ENCODE measurements at places on chromosomes 12 and 14.

DNA sequence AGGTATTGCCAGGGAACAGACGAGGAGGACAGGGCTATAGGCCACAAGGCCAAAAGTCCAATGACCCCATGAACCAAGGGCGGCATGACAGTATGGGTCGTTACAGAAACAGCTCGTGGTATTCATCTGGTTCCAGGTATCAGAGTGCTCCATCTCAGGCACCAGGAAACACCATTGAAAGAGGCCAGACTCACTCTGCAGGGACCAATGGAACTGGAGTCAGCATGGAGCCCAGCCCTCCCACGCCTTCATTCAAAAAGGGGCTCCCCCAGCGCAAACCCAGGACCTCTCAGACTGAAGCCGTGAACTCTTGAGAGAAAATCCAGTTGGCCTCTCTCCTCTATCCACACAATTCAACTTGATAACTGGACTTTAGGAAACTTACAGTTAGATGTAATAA lies 12.9 kb upstream of the KCNH3 start:
- DNase-seq, result no peak

GRCh38 chr14:100765991-100766390 lies 39.3 kb downstream of the DLK1 start:
- no peak for DNase-seq

DNA sequence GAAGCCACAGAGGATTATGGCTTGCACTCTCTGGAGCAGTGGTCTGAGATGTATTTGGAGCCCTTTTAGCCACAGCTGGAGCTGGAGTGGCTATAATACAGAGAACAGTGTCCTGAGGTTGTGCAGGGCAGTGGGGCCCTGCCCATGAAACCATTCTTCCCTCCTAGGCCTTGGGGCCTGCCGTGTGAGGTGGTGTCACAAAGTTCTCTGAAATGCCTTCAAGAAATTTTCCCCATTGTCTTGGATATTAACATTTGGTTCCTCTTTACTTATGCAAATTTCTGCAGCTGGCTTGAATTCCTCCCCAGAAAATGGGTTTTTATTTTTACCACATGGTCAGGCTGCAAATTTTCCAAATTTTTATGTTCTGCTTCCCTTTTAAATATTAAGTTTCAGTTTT lies 79.3 kb downstream of the UNC79 start:
- DNase-seq, result no peak

DNA sequence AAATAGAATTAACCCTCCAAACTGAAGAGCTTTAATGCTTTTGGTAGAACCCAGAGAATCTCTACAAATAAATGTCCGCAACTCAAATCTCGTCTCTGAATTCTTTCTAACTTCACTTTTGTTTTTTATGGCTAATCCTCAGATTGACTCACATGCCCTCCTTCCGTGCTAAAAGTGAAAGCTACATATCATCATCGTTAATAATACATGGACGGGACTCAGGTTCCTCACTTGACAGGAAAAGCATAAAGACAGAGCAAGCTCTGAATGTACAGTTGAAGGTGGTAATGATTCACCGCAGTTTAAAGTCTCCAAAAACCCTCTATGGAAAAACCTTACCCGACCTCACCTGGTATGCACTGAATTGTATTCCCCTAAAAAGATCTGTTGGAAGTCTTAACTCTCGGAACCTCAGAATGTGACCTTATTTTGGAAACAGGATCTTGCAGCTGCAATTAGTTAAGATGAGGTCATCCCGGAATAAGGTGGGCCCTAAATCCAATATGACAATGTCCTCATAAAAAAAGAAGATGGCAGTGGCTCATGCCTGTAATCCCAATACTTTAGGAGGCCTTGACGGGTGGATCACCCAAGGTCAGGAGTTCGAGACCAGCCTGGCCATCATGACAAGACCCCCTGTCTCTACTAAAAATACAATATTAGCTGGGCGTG lies 147.4 kb upstream of the FOXN3 start:
- DNase-seq, result no peak
